ENCODE measurements at places on chromosomes 2 and 18.

DNA sequence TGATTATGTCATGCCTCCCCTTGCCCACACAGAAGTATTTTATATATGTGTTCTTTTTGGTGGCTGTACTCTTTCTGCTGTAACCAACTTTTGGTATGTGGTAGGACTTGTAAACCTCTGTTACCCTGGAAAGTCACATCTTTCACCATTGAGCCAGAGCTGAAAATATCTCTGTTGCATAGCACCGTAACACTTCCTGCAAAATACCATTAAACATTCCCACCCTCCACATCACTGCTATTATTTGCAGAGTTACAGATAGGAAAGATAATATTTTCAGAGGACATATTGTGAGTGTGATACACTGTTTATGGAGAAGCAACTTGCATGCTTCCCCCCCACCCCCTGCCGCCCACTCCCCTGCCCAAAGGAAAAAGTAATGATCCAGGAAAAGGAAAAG, 44.8 kb downstream of the CAB39 start:
- no peak for DNase-seq

DNA sequence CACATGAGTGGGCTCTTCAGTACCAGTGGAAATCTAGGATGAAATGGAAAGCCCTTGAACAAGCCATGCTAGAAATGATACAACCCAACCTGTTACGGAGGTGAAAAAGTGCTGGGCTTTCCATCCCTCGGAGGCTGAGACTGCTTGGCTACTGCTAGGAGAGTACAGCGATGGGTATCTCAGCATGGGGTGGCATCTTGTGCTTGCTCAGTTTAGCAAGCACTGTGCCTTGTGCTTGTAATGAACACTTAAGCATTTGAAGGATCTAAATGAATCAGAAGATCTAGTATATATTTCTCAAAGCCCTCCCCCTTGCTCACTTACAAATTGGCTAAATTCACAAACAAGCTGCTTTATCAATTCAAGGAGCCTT, 44.3 kb upstream of the EHBP1 start:
- DNase-seq, result no peak

GRCh38 chr2:18373081-18373480, 187.4 kb downstream of the RDH14 start:
- DNase-seq, result no peak

GRCh38 chr2:230226051-230226551, 565 bp downstream of the SP140 start:
- no peak for DNase-seq

- DNase-seq, result no peak
These were observed 27.8 kb upstream of the RNF125 start for GRCh38 chr18:31990823-31991222.

DNA sequence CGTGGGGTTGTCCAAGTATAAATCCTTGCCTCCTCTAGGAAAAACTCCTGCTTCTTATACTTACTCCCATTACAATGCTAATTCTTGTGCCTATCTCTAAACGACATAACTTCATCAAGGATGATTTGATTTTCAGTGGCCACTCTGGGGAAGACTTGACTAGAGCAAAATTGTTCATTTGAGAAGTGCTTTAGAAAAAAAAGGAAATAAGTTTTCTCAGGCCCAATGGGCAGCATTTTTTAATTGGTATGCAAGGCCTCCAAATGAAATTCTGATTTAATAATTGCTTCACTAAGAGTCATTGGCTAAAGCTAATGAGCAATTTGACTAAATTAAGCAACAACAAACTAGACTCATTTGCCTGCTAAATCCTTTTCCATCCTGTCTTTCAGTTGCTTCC, 496.1 kb downstream of the TSN start:
- no peak for DNase-seq

DNA sequence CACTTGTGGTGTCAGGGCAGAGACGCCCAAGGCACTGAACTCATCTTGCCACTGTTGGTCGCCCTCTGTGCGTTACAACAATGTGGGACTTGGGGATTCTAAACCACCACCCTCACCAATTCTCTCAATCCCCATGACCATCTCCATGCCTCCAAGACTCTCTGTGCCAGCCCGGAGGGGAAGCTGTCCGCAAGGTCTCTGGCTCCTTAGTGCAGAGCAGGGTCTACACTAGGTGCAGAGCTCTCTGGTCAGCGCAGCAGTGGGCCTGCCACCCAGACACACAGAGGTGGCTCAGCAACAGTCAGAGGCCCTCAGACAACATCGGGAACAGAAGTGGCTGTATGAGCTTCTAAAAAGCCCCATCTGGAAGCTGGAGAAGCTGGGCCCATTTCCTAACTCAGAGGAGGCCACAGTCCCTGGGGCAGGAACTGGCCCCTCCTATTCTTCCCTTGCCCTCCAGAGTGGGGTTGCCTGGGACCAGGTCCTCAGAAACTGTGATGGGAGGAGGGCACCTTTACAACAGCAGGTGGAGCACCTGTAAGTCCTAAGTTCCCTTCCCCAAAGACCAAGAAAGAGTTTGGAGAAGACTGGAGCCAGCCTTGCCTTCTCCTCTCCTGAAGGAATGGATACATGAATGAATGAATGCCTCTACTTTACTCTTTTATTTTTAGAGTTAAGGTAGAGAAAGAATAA, 37.7 kb downstream of the SERTAD2 start:
- no peak for DNase-seq
